ENCODE measurements at places on chromosomes 4 and X. TPM values are rescaled to one million over a fixed set of nuclear protein-coding genes. Genes with fewer than 3 reads are reported as not detected.
A peak's percentile ranks its signal among the peaks of the same experiment; 100 is the strongest.

GRCh38 chr4:122814426-122814825 lies 12.2 kb upstream of the FGF2 start:
- peak; percentile 22 for DNase-seq

GRCh38 chrX:112784692-112785091 lies 55.9 kb downstream of the AMOT start:
- no peak for DNase-seq

- DNase-seq, result peak; percentile 50
Measured at GRCh38 chr4:121462660-121463261, 81.9 kb upstream of the QRFPR start.

- DNase-seq, result no peak
Measured at GRCh38 chr4:149403081-149403480, 412.6 kb downstream of the IQCM start.

DNA sequence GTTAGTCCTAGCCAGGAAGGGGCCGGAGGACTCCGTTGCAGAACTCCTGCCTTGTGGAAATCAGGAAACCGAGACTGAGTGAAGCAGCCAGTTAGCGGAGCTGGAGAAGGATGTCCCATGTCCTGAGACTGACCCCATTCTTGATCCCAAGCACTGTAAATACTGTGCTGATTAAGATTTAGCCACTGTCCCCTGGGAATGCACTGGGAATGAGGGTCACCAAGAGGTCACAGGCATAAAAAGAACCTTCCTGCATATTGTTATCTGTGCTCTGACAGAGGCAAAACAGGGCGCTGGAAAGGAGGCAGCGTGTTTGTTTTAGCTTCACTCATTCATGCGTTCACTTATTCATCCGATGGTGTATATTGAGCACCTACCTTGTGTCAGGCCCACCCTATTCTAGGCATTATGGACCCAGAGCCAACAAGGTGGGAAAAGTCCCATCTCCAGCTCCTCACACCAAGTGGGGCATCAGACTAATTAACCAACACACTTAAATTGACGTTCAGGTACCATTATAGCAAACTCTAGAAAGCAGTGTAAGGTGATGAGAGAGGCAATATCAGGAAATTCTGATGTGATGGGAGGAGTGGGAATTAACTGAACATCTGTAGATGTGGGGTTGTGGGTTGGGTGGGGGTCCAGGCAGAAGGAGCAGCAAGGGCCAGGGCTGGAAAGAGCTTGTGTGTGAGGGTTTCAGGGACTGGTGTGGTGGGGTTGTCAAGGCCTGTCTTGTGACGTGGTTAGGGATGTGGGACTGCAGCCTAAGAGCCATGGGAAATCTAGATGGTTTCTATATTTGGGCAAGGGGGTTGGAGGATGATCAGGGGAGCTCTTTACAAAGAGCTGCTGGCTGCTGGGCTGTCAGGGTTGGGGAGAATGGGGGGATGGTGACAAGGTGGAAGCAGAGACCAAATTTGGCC lies 10.6 kb upstream of the SLC2A9 start:
- no peak for DNase-seq

- no peak for DNase-seq
Measured at GRCh38 chrX:129015381-129015780, 507.9 kb downstream of the SMARCA1 start.

- no peak for DNase-seq
Measured at GRCh38 chr4:26150948-26151347, 169.9 kb upstream of the RBPJ start.

CAMK2D gene
- total RNA-seq, result 74.6 TPM
